ENCODE measurements at places on chromosomes 11 and 22. TPM values are rescaled to one million over a fixed set of nuclear protein-coding genes. Genes with fewer than 3 reads are reported as not detected.

PRPF19 gene
- 127 TPM for total RNA-seq

FGF19 gene
- not detected for total RNA-seq

EHF gene
- 117 TPM for total RNA-seq

DGAT2 gene
- 187 TPM for total RNA-seq

MYO7A gene
- 2.4 TPM for total RNA-seq

DNAJB7 gene
- total RNA-seq: not detected

GRCh38 chr11:3221408-3222002 lies 2.9 kb upstream of the MRGPRG start:
- peaks cover 18% of the 10 kb centered on the region for H3K4me1 ChIP-seq
- H3K27ac ChIP-seq: no peak overlapping the region
- DNase-seq: no peak
- H3K36me3 ChIP-seq: no peaks in the 10 kb centered on the region
- no peak overlapping the region for H3K4me3 ChIP-seq

GRCh38 chr11:35927104-35927503 lies 16.8 kb upstream of the LDLRAD3 start:
- H3K36me3 ChIP-seq: no peaks in the 10 kb centered on the region
- no peak for DNase-seq
- H3K27ac ChIP-seq: peak overlapping the region; percentile 79
- peak overlapping the region; percentile 16 for H3K4me3 ChIP-seq
- peaks cover 17% of the 10 kb centered on the region for H3K4me1 ChIP-seq

GRCh38 chr11:10973416-10973815 lies 115.6 kb upstream of the ZBED5 start:
- peaks cover 5% of the 10 kb centered on the region for H3K4me1 ChIP-seq
- no peaks in the 10 kb centered on the region for H3K36me3 ChIP-seq
- no peak overlapping the region for H3K4me3 ChIP-seq
- no peak for DNase-seq
- no peaks in the 10 kb centered on the region for H3K27me3 ChIP-seq

GRCh38 chr11:66126808-66127555 lies 56.9 kb downstream of the PACS1 start:
- H3K4me3 ChIP-seq: peak overlapping the region; percentile 6
- no peaks in the 10 kb centered on the region for H3K36me3 ChIP-seq
- H3K4me1 ChIP-seq: peaks cover 37% of the 10 kb centered on the region
- H3K27ac ChIP-seq: peak overlapping the region; percentile 75
- DNase-seq: no peak
- no peaks in the 10 kb centered on the region for H3K27me3 ChIP-seq

DNA sequence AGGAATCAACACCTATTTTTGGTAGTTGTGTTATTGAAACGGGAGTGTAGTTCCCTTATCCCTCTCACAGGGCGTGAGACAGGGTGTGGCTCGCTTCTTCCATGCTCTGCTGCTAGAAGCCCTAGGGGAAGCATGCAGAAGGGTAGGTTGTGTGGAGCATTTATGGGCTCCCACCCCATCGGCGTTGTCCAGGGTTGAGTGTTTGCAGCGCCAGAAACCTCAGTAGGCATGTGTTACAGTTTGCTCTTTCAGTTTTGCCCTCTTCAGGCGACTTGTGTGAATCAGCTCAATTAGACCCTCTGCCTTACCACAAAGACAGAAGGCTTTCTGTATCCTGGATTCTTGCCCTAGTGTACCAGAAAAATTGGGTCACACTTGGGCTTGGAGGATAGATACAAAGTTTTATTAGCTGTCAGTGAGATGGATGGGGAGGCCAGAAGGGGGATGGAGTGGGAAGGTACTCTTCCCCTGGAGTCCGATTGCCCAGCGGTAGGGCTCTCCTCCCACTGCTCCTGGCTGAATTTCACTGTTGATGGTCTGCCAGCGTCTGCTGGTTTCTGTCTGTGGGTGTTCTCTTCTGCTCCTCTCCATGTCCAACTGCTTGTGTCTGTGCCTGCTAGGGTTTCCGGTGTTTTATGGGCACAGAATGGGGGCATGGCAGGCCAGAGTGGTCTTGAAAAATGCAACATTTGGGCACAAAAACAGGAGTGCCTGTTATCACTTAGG lies 358.3 kb upstream of the CTSC start:
- H3K36me3 ChIP-seq: no peaks in the 10 kb centered on the region
- no peak overlapping the region for H3K4me3 ChIP-seq
- DNase-seq: no peak
- H3K27ac ChIP-seq: no peak overlapping the region

GRCh38 chr11:86954269-86955110 lies 705 bp downstream of the FZD4 start:
- peak overlapping the region; percentile 68 for H3K4me3 ChIP-seq
- no peak for DNase-seq
- H3K4me1 ChIP-seq: peaks cover 37% of the 10 kb centered on the region

Measured in suprapubic skin (tissue), 4 donors.